Stimulated activated CD8-positive, alpha-beta memory T cell treated with anti-CD3 and anti-CD28 coated beads, Interleukin-15, amount 100 ng/mL, for 24 hours (primary cell): ENCODE measurements at places on chromosomes 5 and 9.

DNA sequence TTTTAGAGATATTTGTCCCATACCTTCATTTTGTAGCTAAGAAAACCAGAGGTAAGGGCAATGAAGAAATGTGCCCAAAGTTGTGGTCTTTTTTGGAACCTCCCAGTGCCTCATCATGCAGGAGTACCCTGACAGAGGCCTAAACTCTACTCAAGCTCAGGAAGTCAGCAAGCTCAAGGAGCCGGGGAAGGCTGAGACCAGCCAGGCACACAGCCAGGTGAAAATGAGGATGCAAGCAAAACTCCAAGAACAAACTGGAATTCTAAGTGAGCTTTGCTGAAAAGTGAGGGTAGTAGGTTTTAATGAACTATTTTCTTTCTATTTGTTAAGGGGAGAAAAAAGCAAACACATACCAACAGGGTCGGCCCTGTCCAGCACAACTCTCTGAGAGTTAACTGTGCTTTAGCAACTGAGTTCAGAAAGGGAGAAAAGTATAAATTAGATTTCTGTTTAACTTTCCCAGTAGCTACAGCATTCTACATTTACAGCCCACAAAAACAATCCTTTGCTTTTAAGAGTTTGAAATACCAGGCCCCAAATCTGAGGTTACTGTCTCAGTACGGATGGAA, 146.4 kb downstream of the GNAQ start:
- no peak for DNase-seq

DNA sequence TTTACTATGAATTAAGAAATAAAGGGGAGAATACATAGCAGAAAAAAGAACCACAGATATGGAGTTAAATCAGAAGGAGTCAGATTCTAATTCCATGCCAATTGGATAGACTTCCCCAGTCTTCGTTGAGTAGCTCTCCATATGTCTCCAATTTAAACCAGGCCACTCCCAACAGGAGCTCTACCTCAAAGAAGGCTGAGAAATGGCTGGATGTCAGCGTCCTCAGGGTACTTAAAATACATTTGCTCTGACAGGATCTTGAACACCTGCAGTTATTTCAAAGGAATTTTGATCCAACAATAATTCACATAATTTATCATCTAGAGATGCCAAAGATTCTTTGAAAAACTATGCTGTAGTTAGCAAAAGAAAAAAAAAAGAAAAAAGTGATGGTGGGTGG, 133.9 kb upstream of the FBN2 start:
- no peak for DNase-seq

DNA sequence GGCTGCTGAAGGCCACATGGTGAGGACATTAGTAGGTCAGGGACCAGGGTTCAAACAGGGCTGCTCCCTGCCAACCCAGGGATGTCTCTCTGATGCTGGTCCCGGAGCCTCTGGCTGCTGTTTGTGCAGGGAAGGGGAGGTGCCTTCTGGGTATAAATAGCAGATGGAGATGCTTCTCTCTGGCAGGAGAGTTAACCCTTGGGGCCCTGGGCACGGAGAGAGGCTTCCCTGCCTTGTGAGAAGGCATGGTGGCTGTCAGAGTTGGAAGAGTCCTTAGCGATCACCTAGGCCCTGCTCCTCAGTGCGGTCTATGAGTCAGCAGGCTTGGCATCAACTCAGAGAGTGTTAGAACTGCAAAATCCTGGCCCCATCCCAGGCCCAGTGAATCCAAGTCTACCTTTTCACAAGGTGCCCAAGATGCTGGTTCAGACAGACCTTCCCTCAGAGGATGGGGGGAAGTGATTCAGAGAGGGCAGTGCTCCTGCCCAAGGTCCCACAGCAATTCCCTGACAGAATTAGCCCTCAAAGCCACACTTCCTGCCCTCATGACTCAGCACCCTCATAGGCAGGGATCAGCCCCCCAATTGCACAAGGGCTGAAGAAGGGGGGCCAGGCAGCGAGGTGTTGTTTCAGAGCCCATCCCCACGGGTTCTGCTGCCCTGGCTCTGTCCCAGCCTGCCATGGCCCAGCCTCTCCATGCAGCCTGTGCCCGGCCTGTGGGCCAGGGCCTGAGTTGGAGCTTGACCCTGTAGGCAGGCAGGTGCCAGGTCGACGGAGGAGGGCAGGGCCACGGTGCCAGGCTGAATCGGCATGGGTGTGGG, 25.6 kb downstream of the CAMK2A start:
- no peak for DNase-seq

DNA sequence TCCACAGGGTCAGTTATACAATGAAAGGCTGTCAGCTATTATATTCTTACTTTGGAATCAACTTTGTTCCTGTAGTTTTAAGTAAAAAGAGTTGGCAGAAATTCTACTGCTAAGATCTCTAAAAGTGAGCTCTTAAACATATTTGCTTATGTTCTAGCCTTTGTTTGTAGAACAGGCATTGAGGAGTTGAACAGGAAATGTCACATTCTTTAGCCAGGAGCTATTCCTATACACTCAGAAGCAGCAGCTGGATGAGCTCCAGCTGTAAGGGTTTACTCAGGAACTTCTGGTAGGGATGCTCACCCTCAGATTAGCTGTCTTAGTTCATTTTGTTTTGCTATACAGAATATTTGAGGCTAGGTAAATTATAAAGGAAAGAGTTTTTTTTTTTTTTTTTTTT, 22.4 kb upstream of the SPINK14 start:
- no peak for DNase-seq

- DNase-seq: no peak
Measured at GRCh38 chr5:141821430-141821925, 56.7 kb downstream of the PCDH1 start.

DNA sequence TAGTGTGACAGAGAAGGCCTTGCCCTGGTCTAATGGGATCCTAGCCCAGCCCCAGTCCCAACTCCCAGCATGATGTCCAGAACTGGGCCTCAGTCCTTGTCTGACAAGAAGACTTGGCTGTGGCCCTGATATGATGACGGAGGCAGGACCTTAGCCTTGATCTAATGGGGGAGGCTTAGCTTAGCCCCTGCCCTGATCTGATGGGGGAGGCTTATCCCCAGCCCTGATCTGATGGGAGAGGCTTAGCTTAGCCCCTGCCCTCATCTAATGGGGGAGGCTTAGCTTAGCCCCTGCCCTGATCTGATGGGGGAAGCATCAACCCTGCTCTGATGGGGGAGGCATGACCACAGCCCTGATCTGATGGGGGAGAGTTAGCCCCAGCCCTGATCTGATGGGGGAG, 3.7 kb downstream of the PKN3 start:
- no peak for DNase-seq

GRCh38 chr5:142357469-142358090, 32.8 kb upstream of the SPRY4 start:
- DNase-seq: no peak

DNA sequence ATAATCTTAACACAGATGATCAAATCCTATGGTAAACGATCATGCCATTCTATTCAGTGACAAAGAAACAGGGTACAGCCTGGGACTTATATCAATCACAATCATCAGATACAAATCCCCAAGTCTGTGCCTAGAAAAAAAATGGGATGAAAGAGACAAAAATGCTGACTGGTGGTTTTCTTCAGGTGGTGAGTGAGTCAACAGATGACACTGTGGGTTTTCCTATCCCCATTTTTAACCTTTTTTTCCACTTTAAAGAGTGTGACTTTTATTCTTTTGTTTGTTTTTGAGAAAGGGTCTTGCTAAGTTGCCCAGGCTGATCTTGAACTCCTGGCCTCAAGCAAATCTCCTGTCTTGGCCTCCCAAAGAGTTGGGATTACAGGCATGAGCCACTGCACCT, 3.2 kb downstream of the CIZ1 start:
- DNase-seq: no peak

DNA sequence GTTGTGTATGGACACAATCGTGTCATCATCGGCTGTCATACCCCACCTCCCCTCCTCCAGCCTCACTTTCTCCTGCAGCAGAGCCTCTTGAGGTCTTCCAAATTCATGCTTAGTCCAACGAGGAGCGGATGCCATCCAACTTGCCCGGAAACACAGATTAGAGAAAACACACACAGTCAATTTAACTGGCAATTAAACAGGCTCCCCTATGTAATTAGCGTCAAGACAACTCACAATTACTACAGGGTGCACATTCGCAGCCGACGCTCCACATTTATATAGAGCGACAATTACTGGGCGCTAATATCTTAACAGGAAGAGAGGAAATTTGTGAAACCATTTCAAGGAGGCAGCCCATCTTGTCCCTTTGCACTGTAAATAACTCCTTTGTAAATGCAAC, 86.0 kb upstream of the ZNF618 start:
- no peak for DNase-seq

GRCh38 chr5:16866795-16867576, 69.1 kb downstream of the MYO10 start:
- DNase-seq: no peak
